ENCODE measurements at places on chromosomes 5 and 9. TPM values are rescaled to one million over a fixed set of nuclear protein-coding genes. Genes with fewer than 3 reads are reported as not detected.

- DNase-seq: no peak
Measured at GRCh38 chr5:146005264-146005663, 68.9 kb downstream of the SH3RF2 start.

- no peak for DNase-seq
Measured at GRCh38 chr5:172454358-172455086, at the start of gene SH3PXD2B. TSS of gene SH3PXD2B (minus strand) at chr5:172454525. CDS start at chr5:172454352, 173 bp downstream.

NTRK2 gene
- 5.0 TPM for total RNA-seq

- DNase-seq: no peak
Measured at GRCh38 chr5:180043377-180043776, 28.2 kb downstream of the RNF130 start.

DNA sequence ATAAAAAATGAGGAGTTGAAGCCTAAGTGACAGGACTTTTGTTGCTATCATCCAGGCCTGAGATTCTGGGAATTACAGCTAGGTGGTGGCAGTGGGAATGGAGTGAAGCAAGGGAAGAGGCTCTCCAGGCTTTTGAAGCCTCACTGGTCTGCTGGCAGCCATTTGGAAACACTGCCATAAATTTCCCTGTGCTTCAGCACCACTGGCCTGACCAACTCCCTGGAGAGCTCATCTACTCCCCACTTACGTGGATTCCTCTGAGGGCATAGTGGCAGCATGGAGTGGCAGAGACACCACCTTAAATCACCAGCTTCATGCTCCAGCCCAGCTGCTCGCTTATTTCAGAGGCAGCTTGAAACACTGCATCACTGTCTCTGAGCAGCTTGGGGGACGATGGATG is 518.2 kb downstream of the TLR4 start:
- DNase-seq: no peak

PCDHGA12 gene
- 0.80 TPM for total RNA-seq

PRRX2 gene
- total RNA-seq: 1.3 TPM

- no peak for DNase-seq
Measured at GRCh38 chr5:156121882-156122281, 205.1 kb upstream of the SGCD start.
